HFFc6 (cell line): ENCODE measurements at places on chromosomes 4 and X. TPM values are rescaled to one million over a fixed set of nuclear protein-coding genes. Genes with fewer than 3 reads are reported as not detected.

DNA sequence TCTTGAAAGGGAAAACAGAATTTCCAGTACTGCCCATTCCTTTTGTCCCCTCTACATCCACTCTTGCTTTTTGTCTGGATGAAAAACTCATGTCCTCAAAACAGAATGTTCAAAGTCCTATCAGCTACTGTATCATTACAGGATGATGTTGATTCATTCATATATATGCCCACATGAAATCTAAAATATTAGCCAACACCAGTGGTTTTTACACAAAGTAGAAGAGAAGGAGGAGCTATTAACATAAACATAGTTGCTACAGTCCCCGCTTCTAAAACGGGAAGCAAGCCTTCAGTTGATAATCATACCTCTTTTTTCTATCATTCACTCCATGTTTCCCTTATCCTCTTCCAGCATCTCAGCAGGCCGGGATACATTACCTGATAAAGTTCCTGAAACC is 7.7 kb upstream of the THOC2 start:
- DNase-seq: no peak

DNA sequence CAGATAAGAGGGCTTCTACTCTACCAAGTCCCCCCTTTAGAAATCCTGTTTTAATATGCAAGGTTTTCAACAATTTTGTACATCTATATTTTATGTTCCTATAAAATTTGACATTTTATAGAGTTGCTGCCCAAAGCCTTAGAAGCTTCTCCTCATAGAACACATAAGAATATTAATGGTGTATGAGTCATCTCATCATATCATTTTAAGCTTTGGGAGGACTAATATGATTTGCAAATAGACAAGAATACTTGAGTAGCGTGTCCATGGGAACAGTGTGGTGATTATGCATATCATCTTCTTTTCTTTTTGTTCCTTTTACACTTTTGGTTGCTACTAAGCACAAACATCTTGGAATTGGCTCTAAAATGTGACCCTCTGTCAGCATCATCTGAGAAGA is 56.7 kb upstream of the HUWE1 start:
- no peak for DNase-seq

GRCh38 chr4:10731690-10732089 is 47.1 kb upstream of the CLNK start:
- DNase-seq: no peak

The EXOC1L gene
- total RNA-seq: not detected in 3 replicates

The BTC gene
- not detected in 3 replicates for total RNA-seq

The NR0B1 gene
- total RNA-seq: not detected in 2 replicates

DNA sequence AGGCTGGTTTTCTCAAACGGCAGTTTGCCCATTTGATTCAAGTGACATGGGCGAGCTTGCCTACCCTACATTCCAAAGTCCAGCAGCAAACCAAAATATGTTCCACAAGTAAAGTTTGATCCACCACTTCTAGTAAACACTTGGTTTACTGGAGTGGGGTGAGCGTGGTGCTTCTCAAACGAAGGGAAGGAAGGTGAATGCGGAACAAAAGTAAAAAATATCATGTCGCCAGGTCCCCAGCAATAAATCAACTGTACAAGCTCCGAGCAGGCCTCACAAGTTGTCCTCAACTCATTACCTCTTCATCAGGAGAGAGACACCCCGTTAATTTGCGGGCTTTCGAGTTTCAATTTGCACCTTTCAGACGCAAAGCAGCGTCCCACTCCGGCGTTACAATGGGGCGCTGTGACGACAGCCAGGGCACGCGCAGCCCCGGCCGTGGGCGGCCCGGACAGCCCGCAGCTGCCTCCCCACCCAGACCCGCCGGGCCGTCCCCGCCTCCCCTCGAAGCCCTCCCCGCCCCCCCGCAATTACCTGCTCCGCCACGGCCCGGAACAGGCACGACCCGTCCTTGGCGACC is 1.0 kb downstream of the OTUD4 start:
- DNase-seq: peak; percentile 28

The KIT gene
- 0.35 to 1.3 TPM (median 0.69 TPM) in 3 replicates for total RNA-seq

DNA sequence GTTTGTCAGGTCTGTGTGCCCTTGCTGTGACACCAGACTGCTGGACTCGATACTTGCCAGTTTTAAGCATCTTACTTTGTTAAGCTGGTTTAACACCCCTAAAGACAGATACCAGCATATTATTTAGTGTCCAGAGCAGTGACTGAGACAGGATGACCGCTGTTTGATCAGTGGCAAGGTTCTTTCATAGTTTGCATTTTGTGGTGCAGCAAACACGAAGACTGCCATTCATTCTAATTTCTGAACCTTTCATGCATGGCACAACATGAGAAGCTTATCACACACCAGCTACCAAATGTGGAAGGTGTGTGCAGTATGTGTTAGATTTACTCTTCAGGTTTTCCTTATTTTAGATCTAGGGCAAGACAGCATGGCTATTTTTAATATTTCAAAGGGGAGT is 28.2 kb downstream of the JADE1 start:
- no peak for DNase-seq
